Hematopoietic multipotent progenitor cell treated with erythropoietin and hydrocortisone succinate and interleukin-3 and kit ligand, for 15 days (in vitro differentiated cells): ENCODE measurements at places on chromosomes 3 and 15.

GRCh38 chr15:62929000-62929357, 113.6 kb upstream of the TPM1 start:
- DNase-seq = no peak

DNA sequence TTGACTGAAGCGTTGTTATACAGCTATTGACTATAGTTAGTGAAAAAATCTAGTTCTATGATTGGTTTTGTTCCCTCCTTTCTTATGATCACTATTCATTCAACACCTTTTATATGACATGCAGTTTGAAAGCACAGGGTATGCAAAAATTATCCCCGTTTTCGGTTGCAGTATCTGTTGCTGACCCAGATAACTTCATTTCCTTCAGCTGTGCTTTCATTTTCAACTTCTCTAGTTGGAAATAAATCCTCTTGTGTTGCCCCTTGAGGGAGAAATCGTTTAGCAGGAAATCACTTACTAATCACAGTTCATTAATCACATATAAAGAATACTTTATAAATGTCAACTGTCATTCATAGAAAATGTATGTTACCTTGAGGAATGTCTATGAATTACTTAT, 55.1 kb downstream of the MBNL1 start:
- DNase-seq = no peak

- no peak for DNase-seq
These were observed 18.1 kb upstream of the C3orf38 start for GRCh38 chr3:88131695-88132094.

DNA sequence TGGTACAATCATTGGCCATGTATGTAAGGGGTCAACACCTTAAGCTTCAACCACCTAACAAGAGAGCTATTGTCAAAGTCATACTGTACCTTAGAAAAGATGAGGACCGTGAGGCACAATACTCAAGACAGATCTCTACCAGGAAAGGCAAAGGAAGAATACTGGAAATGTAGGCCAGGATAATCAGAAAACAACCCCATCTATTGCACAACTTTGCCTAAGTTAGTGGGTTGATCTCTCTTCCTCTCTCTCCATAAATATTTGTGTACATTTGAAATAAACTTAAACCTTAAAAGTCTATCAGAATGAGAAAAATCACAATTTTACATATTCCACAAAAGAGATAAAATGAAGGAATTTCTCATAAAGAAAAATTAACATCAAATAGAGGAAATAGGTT, 556.9 kb downstream of the MECOM start:
- no peak for DNase-seq

GRCh38 chr3:104458657-104459056, 908.1 kb upstream of the ALCAM start:
- DNase-seq = no peak

- DNase-seq = no peak
These were observed 52.4 kb upstream of the GYG1 start for GRCh38 chr3:148938936-148939335.

DNA sequence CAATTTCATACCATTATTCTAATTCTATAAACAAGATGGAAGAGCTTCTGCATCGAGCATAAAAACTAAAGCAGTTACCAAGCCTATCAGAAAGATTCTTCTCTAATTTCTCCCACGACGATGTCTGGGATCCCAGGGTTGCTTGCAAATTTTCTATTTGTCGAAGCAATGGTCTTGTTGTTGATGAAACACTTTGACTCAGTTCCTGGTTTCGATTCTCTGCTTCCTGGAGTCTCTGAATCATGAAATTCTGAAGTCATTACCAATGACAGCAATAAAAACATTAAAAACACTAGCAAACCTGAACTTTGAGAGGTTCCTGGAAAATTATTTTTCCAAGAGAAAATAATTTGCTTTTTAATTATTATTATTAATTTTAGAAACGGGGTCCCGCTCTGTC, 18.7 kb downstream of the TMF1 start:
- DNase-seq = no peak

DNA sequence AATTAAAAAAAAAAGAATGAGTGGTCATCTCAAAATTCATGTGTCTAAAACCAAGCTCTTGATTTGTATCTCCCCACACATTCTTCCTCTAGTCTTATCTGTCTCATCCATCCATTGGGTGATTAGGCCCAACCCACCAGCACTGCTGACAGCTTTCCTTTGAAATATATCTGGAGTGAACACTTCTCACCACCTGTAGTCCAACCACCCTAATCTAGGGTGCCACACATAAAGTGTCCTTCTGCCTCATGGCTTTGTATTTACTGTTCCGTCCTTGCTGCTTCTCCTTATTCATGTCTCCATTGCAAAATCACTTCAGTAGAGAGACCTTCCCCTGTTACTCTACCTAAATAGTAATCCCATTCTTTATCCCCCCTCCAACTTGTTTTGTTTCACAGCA, 82.4 kb upstream of the PTX3 start:
- DNase-seq = no peak

GRCh38 chr3:8573342-8573926, 71.2 kb downstream of the SSUH2 start:
- DNase-seq = no peak
